ENCODE measurements at places on chromosomes 13 and 19. TPM values are rescaled to one million over a fixed set of nuclear protein-coding genes. Genes with fewer than 3 reads are reported as not detected.

GRCh38 chr13:93959796-93960533 is 519.5 kb downstream of the DCT start:
- DNase-seq: no peak

GRCh38 chr13:42610649-42611048 is 36.7 kb downstream of the TNFSF11 start:
- DNase-seq: no peak

GRCh38 chr13:107568181-107568580 is 647.2 kb downstream of the LIG4 start:
- DNase-seq: no peak

GRCh38 chr19:28727480-28728159 is 485.3 kb downstream of the UQCRFS1 start:
- DNase-seq: no peak

- DNase-seq: no peak
Measured at GRCh38 chr19:30345686-30346085, 26.5 kb upstream of the ZNF536 start.

GRCh38 chr13:79749566-79749965 is 268.6 kb downstream of the NDFIP2 start:
- peak; percentile 22 for DNase-seq

- DNase-seq: no peak
Measured at GRCh38 chr13:44197791-44198770, 175.5 kb upstream of the SERP2 start.

DNA sequence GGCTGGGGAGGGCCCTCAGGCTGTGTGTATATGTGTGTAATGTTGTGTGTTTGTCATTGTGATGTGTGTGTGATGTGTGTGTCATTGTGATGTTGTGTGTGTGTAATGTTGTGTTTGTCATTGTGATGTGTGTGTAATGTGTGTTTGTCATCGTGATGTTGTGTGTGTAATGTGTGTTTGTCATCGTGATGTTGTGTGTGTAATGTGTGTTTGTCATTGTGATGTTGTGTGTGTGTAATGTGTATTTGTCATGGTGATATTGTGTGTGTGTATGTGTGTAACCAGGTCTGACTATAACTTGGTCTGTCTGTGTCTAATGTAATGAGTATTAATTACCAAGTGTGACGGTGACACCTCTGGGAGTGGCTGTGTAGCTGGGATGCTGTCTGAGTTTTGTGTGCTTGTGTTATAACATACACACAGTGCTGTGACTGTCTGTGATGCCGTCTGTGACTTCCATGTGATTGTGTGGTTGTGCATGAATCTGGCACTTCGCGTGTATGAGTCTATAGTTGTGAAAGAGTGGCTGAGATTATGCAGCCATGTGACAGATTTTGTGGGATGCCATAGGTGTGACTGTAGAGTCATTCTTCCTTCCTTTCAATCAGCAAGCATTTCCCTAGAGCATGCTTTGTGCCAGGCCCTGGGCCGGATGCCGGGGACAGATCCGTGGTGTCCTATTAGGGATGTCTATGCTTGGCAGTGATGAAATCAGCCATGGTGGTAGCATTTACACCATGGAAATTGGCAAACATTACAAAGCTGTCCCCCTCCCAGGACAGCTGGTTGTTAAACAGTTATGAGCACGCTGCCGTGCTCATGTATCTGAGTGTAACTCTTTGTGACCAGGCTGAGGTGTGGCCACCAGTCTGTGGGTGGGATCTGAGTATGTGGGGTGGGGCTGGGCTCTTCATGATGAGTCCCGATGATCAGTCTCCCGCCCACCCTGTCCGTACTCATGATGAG is 6.4 kb downstream of the TNFSF14 start:
- no peak for DNase-seq

GRCh38 chr13:77325371-77325980 is 1.4 kb downstream of the MYCBP2 start:
- DNase-seq: peak; percentile 2

Gene CYP2F1
- total RNA-seq: not detected

Gene KLK12
- not detected for total RNA-seq

Gene FGF9
- not detected for total RNA-seq

Gene C19orf85
- not detected for total RNA-seq

Gene RPL28
- 295 TPM for total RNA-seq

Gene FCAR
- not detected for total RNA-seq

Gene SLC25A41
- not detected for total RNA-seq
